ENCODE measurements at places on chromosomes 5 and 9.
A peak's percentile ranks its signal among the peaks of the same experiment; 100 is the strongest.

- DNase-seq, result no peak
Measured at GRCh38 chr9:120424248-120424647, 155.7 kb downstream of the CDK5RAP2 start.

DNA sequence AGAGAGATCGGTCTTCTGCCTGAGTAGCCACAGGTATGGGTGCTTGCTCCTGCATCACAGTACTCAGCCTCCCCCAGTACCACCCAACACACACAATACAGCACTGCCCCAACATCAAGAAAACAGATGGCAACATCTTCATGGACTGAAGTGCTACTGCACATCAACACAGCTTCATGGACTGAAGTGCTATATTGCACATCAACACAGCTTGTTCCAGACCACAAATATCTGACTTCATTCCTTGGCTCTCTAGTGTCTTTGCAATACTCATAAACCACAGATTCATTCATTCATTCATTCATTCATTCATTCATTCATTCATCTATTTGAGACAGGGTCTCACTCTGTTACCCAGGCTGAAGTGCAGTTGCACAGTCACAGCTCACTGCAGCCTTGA, 31.1 kb upstream of the PCA3 start:
- no peak for DNase-seq

DNA sequence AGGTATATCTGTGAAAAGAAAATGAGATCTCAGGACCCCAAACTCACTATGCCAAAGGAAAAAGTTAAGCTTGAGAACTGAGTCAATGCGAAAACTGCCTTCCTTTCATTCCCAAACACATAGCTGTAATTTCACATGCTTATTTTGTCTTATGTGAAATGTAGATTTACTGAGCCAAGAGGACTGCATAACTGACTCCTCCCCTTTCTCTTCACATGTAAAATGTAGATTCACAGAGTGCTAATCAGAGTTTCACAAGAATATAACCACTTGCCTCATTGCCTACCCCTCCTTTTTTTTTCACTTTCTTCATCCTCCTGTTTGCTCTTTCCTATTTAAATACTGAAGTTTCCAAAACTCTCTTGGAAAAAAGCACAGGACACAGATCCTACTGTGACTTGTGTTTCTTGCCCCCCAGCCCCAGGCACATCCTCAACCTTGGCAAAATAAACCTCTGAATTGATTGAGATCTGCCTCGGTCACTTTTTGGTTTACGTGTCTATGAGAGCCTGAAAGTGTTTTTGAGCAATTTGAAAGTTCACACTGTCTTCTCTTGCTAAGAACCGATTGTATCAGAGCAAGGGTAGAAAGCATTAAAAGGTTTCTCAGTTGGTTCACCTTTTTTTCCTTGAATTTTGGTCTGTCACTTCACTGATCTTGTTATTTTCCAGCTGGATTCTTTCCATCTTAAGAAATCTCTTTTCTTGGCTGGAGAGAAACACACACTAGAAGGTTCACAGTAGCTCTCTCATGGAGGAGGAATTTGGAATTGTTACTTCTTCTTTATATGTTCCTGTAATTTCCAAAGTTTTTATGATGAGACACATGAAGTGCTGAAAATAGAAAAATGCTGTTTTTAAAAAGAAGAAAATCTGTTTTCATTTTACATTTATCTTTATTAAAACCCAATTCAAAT, 44.8 kb upstream of the SNAPC3 start:
- peak; percentile 32 for DNase-seq

DNA sequence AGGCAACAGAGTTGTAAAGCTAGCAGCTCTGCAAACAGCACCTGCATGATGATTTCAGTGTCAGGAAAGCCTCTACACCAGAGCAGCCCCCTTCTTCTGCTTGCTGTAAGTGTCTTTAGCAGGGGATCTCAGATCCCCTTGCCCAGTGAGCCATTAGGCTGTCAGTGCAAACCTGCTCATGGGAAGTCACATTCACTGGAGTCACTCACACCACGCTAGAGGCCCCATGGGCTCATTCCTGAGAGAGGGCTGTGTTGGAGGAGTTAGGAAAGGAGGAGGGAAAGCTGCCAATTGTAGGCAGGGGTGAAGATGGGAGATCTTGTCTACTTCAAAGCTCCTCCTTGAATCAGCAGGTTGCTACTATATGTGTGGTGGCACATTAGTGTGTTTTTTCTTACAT, 275.2 kb downstream of the SMARCA2 start:
- no peak for DNase-seq

DNA sequence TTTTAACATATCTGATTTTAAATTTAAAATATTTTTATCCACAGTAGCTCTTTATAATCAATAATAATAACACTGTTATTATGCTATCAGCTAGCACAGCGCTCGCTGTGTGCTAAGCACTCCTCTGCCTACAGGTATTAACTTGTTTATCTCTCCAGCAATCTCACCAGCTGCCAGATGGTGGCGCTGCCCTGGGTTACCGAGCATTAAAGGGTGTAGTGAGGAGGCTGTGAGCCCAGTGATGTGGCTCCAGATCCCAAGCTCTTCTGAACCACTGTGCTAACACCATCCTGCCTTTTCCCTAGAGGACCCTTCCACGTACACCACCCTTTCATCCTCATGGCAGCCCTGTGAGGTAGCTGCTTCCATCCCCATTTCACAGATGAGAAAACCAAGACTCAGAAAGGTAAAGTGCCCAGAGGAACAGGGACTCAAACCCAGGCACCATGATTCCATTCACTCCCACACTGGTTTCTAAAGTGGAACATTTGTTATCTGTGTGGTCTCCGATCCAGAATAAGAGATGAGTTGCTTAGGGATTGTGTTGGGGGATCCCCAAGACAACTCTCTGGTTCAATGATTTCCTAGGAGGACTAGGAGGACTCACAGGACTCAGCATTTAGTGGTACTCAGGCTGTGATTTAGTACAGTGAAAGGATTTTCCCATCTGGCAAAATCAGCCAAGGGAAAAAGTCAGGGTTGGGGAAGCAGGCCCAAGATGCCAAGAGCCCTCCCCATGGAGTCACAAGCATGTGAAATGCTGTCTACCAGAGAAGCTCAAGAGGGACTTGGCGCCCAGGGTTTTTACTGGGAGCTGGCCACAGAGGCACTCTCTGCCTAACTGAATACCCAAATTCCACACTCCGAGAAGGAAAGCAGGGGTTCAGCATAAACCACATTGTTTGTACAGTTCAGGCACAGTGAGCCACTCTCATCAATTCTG, 7.0 kb downstream of the IGFBPL1 start:
- DNase-seq, result no peak

GRCh38 chr9:105877721-105878120, 183.4 kb downstream of the TMEM38B start:
- no peak for DNase-seq

- DNase-seq, result no peak
Measured at GRCh38 chr9:100856238-100856637, 172.3 kb upstream of the PLPPR1 start.

DNA sequence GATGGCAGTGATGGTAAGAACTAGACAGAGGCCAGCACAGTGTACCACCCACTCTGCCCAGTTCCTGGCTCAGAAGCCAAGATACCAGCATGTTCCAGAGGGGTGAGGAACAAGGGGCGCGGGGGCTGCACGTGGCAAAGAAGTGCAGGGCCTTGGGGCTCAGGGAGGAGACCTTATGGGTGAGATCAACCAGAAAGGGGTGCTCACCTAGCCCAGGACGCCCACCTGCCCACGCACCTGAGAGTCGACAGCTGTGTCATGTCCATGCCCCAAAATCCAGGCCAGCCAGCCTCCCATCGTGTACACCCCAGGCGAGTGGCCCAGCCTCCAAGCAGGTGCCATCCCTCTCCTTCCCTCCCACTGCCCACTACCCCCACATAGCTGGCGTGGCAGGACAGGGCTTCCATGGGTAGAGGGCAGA, 34.9 kb downstream of the BICD2 start:
- no peak for DNase-seq

DNA sequence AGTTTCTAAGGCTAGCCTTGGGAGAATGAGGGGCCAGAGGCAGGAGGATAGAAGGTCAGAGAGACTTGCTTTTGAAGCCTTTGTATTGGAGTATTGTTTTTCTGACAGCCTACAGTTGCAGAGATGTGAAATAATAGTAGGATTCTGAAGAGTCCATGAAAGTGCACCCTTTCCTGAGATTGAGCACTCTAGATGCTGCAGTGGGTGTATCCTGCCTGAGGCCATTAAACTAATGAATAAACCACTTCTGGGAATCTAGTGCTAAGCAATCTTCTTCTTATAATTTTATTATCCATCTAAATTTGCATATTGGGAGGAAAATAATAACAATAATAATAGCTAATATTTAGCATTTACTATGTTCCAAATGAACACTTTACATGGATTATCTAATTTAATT, 19.3 kb upstream of the NNT start:
- DNase-seq, result no peak

DNA sequence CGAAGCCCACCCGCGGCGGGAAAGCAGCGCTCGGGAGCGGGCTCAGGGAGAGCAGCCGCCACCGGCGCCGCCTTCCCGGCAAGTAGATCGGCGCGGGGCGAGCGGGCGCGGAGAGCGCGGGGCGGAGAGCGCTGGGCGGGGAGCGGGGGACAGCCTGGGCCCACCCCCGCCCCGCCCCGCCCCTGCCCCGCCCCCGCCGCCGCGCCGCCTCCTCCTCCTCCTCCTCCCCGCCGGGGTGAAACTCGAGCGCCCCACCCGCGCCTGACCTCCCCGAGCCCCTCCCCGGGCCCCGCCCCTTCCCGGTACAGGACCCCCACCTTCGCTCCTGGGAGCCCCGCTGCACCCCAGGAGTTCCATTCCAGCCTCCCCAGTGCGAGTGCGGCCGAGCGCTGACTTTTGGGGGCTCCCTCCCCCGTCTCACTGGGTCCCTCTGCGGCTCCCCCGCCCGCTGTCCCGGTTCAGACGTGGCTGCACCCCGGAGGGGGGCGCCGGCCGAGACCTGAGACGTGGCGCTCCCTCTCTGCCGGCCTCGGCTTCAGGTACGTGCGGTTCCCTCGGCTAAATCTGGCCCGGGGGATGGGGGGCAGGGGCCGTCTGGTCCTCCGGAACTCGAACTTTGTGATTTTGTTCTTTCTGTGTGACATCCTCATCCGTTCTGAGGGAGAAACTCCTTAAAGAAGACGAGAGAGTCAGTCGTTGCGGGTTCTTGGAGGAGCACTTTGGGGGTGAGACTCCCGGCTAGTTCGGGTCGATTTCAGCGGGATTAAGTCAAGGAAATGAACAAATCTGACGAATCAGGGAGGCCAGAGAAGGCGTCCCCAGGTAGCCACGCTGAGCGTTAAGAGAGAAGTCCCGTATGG, at the start of gene SEMA5A:
TSS of gene SEMA5A (minus strand) at position 84 of the 860 bp plus-strand sequence. CDS start 166,129 bp downstream, outside the sequence.
- DNase-seq, result peak; percentile 61

- peak; percentile 66 for DNase-seq
Measured at GRCh38 chr9:96515621-96516470, 65.9 kb downstream of the HABP4 start.

DNA sequence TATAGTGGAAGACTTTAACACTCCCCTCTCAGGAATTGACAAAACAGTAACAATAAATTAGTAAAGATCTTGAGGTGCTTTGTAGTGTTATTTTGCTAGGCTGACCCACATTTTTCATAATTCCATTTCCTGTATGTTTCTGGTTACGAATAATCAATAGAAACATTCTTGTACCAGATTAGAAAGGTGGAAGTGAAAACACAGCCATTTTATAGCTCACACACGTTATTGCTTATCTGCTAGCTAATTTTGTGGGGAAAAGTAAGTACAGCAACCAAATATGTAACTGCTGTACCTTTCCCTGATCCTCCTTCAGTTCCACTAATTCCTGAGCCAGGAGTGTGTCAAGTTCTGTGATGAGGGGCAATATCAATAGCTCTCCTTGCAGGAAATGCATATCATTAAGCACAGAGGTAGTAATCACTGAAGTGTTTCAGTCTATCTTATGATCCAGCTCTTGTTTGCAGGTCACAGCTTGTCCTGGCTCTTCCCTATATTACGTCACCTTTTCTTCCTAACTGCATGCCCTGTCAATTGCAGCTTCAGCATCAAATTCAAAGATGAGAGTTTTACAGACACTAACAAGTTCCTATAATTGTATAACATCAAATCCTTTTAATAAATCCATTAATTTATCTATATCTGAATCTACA, 59.4 kb downstream of the MINAR2 start:
- no peak for DNase-seq

GRCh38 chr5:74953937-74954720, 87.9 kb upstream of the FAM169A start:
- no peak for DNase-seq

DNA sequence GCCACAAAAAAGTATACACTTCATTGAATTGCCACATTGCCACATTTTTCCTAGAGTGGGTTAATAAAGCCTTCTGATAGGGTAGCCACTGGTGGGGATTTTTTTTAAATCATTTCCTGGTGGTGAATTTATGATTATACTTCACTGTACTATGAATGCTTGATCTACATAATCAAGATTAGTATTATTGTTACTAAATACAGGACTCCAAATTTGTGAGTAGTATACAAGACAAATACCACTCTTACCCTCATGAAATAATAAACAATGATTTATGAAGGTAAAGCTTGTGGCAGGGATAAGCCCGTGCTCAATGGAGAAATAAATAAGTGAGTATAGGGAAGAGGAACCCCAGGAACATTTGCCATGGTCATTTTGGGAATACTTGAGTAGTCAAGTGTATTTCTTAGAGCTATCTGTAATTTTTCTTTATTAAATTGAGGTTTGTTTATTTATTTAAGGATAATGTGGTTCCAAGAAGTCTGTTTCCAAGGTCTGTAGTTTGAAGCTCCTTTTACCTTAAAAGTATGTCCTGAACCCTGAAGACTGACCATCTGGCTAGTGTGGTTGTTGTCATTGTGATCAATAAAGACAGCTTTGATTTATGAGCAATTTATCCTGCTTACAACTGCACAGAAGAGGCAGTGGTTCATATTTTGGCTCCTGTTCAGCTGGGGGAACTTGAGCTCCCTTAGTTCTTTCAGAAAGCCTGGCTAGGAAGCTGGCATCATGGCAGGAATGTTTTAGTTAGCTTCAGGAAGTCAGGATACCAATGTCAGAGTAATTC, 118.6 kb downstream of the ZSWIM6 start:
- DNase-seq, result peak; percentile 88

DNA sequence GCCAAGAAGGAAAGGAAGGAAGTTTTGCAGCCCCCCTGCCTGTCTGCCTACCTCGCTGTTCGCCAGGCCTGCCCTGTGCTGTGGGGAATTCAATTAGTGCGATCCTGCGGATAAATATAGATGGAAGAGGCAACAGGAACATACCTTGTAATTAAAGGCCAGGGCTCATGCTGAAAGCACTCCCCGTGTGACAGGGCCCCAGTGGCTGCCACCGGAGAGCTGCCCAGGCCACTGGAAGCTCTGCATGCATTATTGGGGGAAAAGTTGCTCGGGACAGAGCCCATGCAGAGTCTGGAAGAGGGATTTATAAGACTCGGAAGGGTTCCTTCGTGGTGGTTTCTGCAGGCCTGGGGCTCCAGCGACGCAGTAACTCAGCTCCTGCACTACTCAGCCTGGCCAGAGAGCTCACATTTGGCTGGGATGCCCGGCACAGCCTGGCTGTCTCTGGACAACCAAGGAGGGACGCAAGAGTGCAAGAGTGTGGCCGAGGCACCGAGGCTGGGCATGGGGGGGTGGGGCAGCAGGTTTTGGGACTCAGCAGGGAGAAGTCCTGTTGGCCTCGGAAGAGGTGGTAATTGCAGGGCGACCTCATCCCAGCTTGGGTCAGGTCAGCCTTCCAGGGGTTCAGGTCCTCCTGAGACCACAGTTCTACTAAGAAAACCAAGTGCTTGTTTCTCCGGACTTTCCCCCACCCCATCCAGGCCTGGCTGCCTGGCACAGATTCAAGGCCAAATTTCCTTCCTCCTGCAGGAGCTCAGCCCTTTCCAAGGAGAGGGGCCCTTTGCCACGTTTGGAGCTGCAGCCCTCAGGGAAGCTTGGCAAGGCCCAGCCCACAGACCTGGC, 68.1 kb upstream of the GGTA1 start:
- peak; percentile 33 for DNase-seq

GRCh38 chr5:40027400-40027799, 602.6 kb upstream of the DAB2 start:
- no peak for DNase-seq

GRCh38 chr9:76703270-76703669, 61.0 kb upstream of the PCA3 start:
- DNase-seq, result no peak

Measured in fibroblast of the aortic adventitia (primary cell).